ENCODE measurements at places on chromosomes 4 and X.

GRCh38 chr4:105014234-105014633 is 132.4 kb upstream of the TET2 start:
- DNase-seq, result no peak

DNA sequence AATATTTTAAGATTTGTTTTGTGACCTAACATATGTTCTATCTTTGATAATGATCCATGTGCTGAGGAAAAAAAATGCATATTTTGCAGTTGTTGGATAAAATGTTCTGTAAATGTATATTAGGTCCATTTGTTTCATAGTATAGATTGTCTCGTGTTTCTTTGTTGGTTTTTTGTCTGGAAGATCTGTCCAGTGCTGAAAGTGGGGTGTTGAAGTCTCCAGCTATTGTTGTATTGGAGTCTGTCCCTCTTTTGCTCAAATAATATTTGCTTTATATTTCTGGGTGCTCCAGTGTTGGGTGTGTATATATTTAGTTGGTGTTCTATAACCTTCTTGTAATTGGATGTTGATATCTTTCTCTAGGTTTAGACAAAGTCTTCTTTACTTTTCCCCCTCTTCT is 53.2 kb upstream of the FRMPD3 start:
- DNase-seq, result no peak

DNA sequence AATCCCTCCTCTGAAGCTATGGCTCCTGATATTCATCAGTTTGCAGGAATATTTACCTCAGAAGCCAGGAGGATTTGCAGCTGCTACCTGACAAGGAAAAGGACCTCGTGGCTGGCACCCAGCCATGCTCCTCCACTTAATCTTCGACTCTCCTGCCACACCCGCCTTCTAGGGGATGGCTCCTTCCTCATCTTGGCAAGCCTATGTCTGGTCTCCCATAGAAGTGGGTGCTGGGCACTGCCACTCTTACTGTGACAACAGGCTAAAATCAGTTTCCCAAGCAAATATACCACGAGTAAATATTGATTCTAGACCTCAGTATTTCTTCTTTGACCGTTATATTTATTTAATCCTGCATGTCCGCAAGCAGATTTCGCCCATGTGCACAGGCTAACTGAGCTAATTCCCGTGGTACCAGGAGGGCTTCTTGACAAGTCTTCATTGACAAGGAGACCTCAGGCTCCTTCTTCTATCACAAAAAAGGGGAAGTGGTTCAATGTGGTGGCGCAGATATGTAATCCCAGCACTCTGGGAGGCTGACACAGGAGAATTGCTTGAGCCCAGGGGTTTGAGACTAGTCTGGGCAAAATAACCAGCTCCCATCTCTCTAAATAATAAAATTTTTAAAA is 52.6 kb upstream of the DCTD start:
- no peak for DNase-seq

DNA sequence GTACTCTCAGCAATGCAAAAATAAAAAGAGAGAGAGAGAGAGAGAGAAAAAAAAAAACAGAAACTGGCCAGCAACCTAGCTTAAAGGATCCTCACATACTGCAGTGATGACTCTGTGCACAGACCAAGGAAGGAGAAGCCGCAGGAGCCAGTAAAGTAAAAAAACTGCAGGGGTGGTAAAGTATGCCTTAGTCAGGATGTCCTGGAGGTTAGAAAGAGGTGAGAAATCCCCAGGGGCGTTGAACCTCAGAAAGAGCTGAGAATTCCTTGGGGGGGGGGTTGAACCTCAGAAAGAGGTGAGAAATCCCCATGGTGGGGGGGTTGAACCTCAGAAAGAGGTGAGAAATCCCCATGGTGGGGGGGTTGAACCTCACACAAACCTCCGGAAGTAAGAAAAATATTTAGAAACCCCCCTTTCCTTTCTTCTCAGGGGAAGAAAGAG is 48.0 kb downstream of the MAGEA9 start:
- no peak for DNase-seq

GRCh38 chrX:18890049-18890381 is 93.9 kb downstream of the PHKA2 start:
- DNase-seq, result no peak

DNA sequence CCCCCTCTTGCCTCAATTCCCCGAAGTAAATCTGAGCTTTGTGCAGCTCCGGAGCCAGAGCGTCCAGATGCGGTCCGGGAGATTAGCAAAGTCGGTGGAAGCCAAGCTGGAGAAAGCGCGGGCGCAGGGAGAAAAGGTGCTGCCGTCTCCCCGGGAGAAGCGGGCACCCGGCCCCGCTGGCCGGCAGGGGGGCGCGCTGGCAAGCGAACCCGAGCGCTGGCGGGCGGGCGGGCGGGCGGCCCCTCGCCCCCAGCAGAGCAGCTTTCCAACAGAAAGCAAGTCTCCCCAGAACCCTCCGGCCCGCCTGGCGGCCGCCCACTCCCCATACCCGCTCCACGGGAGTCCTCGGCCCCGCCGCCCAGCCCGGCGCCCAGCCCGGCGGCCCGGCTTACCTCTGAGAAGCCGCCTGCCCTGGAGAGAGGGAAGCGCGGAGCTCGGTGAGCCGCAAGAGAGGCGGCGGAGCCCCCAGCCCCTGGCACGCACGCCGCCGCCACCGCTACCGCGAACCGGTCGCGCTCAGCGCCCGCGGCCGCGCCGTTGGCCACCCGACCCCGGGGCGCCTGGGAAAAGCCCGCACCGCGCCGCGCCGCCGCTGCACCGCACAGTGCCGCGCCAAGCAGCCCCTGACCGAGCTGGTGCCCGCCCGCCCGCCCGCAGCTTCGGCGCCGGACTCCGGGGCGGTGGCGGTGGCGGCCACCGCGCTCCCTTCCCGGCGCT is 529 bp upstream of the CITED1 start:
- DNase-seq, result no peak
